ENCODE measurements at places on chromosomes 13 and 19. TPM values are rescaled to one million over a fixed set of nuclear protein-coding genes. Genes with fewer than 3 reads are reported as not detected.

DNA sequence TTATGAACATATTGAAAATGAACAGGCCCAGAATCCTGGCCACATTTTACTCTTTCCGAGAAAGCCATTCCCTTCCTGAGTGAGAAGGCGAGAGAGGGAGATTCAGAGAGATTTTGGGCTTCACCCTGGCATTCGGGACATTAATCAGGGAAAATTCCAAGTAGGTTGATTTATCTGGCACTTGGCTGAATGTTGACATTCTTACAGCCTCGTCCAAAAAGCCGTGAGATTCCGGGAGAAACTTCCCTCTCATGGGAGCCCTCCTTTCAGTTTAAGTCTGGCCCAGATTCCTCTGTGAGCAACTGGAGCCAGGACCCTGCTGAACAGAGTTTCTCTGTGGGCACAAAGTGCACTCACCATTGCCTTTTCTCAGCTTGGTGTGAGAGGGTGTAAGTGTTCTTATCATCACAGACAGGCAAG, 129.2 kb upstream of the PEG3 start:
- no peaks in the 10 kb centered on the region for H3K4me1 ChIP-seq
- no peak overlapping the region for H3K27ac ChIP-seq
- DNase-seq = no peak
- no peak overlapping the region for H3K4me3 ChIP-seq

DNA sequence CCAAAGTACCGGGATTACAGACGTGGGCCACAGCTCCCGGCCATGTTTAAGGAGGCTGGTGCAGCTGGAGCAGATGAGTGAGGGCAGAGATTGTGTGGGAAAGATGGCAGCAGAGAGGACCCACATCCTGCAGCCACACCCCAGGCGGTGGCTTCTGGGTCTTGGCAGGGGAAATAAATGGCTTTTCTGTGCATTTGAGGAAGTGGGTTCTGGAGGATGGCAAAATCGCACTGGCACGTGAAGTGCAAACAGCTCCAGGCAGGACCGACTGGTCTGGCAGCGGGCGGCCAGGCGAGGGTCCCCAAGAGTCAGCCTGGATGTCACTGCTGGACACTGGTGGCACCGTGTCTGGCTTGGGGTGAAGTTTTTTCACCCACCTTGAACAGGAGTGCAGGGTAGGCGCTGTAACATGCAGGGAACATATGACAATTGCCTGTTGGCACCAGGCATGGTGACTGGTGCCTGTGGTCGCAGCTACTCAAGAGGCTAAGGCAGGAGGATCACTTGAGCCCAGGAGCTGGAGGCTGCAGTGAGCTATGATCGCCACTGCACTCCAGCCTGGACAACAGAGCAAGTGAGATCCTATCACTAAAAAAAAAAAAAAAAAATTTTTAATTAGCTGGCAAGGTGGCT, 8.4 kb downstream of the B3GNT3 start:
- H3K4me3 ChIP-seq = no peak overlapping the region
- H3K27ac ChIP-seq = peak overlapping the region; percentile 55
- peaks cover 19% of the 10 kb centered on the region for H3K4me1 ChIP-seq
- H3K36me3 ChIP-seq = no peaks in the 10 kb centered on the region
- H3K27me3 ChIP-seq = no peaks in the 10 kb centered on the region

DNA sequence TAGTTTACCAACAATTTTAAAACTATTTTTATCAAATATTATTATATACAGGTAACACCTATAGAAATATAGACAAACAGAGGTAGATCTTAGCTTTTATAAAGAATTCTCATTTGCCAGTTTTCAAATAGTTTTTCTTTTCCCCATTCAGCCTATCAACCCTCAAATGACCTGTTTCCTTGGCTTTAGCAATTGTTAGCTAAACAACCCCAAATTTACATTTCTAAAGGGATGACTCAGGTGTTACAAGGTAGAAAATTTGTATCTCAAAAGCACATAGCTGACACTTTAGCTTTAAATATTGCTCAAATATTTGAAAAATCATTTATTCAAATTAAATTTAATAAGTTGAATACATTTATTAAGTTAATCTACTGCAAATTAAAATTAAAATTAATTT, 1207.2 kb downstream of the SLITRK1 start:
- H3K27ac ChIP-seq = no peak overlapping the region
- DNase-seq = no peak
- peaks cover 1% of the 10 kb centered on the region for H3K27me3 ChIP-seq
- H3K4me3 ChIP-seq = no peak overlapping the region
- no peaks in the 10 kb centered on the region for H3K36me3 ChIP-seq

GRCh38 chr19:13865571-13866462, 11.1 kb upstream of the NANOS3 start:
- H3K27ac ChIP-seq = no peak overlapping the region
- H3K4me3 ChIP-seq = peak overlapping the region; percentile 42
- no peak for DNase-seq
- H3K36me3 ChIP-seq = no peaks in the 10 kb centered on the region

Gene NBEA
- 0.29 TPM for total RNA-seq

- DNase-seq = peak; percentile 4
- H3K36me3 ChIP-seq = no peaks in the 10 kb centered on the region
- no peak overlapping the region for H3K4me3 ChIP-seq
- H3K4me1 ChIP-seq = peaks cover 13% of the 10 kb centered on the region
- no peaks in the 10 kb centered on the region for H3K27me3 ChIP-seq
These were observed 12.4 kb downstream of the GAS6 start for GRCh38 chr13:113851480-113851803.

- H3K4me3 ChIP-seq = no peak overlapping the region
These were observed 229.8 kb upstream of the IPO5 start for GRCh38 chr13:97723655-97724054.

DNA sequence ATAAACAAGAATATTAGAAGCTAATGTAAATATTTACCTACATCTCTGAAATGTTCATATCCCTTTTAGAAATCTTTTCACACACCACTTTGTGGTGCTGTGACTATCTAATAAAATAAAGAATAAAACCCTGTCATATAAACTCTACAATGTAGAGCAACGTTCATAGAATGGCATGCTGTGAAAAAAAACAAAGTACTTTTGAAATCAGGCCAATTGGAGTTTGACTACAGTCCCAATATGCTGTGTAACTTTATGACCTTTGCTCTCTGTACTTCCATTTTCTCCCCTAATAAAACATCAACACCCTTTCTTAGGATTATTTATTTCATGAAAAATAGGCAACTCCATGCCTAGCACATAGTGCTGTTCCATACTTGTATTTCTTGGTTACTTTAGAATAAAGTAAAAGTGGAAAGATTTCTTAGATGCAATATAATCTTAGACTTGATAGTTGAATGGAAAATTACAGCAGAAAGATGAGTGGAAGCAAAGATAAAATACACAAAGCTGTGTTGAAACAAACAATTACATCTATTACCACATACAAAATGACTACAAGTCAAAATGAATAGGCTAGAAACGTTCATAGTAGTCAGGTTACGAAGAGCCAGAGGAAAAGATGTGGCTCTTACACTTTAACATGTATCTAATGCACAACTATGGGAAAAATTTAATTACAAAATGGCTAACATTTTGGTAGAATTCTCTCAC, 613.2 kb upstream of the SLITRK5 start:
- H3K4me3 ChIP-seq = no peak overlapping the region
- H3K27me3 ChIP-seq = no peaks in the 10 kb centered on the region
- no peak overlapping the region for H3K27ac ChIP-seq
- H3K36me3 ChIP-seq = no peaks in the 10 kb centered on the region

DNA sequence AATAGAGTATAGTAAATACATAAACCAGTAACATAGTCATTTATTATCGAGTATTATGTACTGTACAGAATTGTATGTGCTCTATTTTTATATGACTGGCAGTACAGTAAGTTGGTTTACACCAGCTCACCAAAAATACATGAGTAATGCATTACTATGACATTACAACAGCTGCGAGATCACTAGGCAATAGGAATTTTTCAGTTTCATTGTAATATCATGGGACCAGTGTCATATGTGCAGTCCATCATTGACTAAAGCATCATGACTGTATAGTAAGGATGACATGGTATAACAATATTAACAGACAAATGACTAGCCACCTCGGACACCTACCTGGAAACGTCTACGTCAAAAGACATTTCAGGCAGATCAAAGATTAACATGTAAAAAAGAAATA, 33.6 kb downstream of the ATP7B start:
- DNase-seq = no peak
- H3K4me3 ChIP-seq = no peak overlapping the region
- no peaks in the 10 kb centered on the region for H3K27me3 ChIP-seq
- no peaks in the 10 kb centered on the region for H3K36me3 ChIP-seq
- H3K4me1 ChIP-seq = no peaks in the 10 kb centered on the region

Gene RNF113B
- total RNA-seq = not detected

Gene FUT6
- total RNA-seq = not detected

DNA sequence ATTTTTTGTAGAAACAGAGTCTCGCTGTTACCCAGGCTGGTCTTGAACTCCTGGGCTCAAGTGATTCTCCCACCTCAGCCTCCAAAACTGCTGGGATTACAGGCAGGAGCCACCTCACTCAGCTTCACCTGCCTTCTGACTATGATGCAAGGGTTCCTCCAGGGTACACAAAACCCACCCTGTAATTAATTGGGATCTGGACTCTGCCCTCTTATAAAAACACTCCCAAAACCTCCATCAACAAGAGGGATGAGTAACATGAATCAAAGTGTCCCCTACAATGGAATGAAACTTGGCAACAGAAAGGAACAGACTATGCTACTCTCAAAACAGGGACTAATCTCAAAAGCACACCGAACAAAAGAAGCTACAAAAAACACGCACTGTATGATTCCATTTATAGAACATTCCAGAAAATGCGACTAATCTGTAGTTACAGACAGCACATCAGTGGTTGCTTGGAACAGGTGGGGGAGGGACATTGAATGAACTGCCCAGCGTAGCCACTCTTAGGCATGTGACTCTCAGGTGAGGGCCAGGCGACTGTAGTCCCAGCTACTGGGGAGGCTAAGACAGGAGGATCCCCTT, 3.2 kb upstream of the PRR36 start:
- H3K27ac ChIP-seq = no peak overlapping the region
- no peak overlapping the region for H3K4me3 ChIP-seq
- no peak for DNase-seq

Gene NLRP5
- total RNA-seq = not detected

DNA sequence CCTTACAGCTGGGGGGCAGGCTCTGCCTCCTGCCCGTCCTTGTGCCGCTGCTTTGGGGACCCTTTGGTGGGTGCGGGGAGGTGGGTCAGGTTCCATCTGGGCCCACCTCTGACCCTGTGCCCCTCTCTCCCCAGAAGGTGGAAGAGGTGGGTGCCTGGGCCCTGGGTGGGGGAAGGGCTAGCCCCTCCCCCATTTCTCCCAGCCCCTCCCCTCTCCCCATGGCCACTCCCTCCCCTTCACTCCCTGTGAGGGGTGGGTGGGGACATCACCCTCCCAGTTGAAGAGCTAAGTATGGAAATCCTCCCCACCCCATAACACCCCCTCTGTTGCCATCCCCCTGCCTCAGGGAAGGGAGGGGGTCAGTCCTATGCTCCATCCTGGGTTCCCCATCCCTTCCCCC, 14.2 kb downstream of the ARHGEF1 start:
- H3K4me1 ChIP-seq = peaks cover 31% of the 10 kb centered on the region
- H3K27me3 ChIP-seq = no peaks in the 10 kb centered on the region
- DNase-seq = no peak
- no peak overlapping the region for H3K27ac ChIP-seq

Gene SMIM24
- total RNA-seq = not detected

Gene KLHL1
- total RNA-seq = not detected

- no peaks in the 10 kb centered on the region for H3K4me1 ChIP-seq
- H3K4me3 ChIP-seq = no peak overlapping the region
- no peaks in the 10 kb centered on the region for H3K36me3 ChIP-seq
- DNase-seq = no peak
- no peak overlapping the region for H3K27ac ChIP-seq
These were observed 48.8 kb downstream of the TSHZ3 start for GRCh38 chr19:31300422-31300821.

Gene CADM4
- 0.57 TPM for total RNA-seq

- peak overlapping the region; percentile 67 for H3K27ac ChIP-seq
- H3K4me1 ChIP-seq = peaks cover 23% of the 10 kb centered on the region
- no peaks in the 10 kb centered on the region for H3K27me3 ChIP-seq
- H3K4me3 ChIP-seq = peak overlapping the region; percentile 70
- peaks cover 39% of the 10 kb centered on the region for H3K36me3 ChIP-seq
These were observed 598 bp upstream of the LPAR2 start for GRCh38 chr19:19628501-19629134.

Gene ARMC6
- 24.4 TPM for total RNA-seq

Gene MUC16
- total RNA-seq = not detected

GRCh38 chr19:23996549-23996948, 81.9 kb downstream of the ZNF726 start:
- no peak overlapping the region for H3K27ac ChIP-seq
- H3K36me3 ChIP-seq = peaks cover 3% of the 10 kb centered on the region
- H3K4me3 ChIP-seq = no peak overlapping the region
- H3K27me3 ChIP-seq = no peaks in the 10 kb centered on the region

DNA sequence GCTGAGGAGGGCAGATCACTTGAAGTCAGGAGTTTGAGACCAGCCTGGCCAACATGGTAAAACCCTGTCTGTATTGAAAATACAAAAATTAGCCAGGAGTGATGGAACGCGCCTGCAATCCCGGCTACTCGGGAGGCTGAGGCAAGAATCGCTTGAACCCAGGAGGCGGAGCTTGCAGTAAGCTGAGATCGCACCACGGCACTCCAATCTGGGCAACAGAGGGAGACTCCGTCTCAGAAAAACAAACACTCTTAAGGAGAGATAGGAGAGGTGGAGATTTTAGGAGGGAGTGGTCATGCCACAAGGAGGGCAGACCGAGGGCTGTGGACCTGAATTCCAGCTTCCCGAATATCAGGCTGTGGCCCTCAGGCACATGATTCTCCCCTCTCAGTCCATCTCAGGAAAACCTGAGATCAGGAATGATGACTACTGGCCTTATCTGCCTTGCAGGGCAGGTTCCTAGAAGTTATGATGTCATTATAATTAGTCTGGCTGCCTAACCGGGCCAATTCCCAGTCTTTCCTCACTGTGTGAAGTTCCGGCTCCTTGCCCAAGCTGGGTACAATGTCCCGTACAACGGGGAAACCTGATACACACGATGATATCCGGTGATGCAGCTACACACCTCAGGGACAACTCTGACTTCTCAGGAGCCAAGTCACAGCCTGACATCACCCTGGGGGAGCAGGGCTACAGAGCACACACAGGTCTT, 2.5 kb downstream of the SLC35E1 start:
- H3K36me3 ChIP-seq = peaks cover 42% of the 10 kb centered on the region
- no peaks in the 10 kb centered on the region for H3K27me3 ChIP-seq
- DNase-seq = no peak
- peak overlapping the region; percentile 39 for H3K4me3 ChIP-seq
- H3K27ac ChIP-seq = no peak overlapping the region

Gene EHD2
- 0.81 TPM for total RNA-seq

DNA sequence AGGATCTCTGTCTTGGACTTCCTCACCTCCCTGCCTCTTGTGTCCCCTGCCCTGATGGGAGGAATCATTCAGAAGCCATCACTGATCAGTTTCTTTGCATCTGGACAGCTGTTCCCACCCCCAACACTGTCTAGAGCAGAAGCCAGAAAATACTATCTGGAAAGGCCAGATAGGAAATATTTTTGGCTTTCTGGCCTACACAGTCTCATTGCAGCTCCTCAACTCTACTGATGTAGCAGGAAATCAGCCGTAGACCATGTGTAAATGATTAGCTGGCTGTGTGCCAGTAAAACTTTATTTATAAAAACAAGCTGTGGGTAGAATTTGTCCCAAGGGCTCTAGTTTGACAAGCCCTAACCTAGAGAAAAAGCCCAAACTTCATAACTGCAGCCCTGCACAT, 5.6 kb downstream of the SIGLEC7 start:
- no peak for DNase-seq
- H3K4me3 ChIP-seq = no peak overlapping the region
- H3K4me1 ChIP-seq = no peaks in the 10 kb centered on the region
- H3K36me3 ChIP-seq = no peaks in the 10 kb centered on the region
- no peak overlapping the region for H3K27ac ChIP-seq
- peaks cover 2% of the 10 kb centered on the region for H3K27me3 ChIP-seq

Measured in activated CD4-positive, alpha-beta memory T cell treated with anti-CD3 and anti-CD28 coated beads for 36 hours (primary cell).